CD4-positive, alpha-beta memory T cell (primary cell): ENCODE measurements at places on chromosomes 2 and 18. TPM values are rescaled to one million over a fixed set of nuclear protein-coding genes. Genes with fewer than 3 reads are reported as not detected.
A peak's percentile ranks its signal among the peaks of the same experiment; 100 is the strongest.

DNA sequence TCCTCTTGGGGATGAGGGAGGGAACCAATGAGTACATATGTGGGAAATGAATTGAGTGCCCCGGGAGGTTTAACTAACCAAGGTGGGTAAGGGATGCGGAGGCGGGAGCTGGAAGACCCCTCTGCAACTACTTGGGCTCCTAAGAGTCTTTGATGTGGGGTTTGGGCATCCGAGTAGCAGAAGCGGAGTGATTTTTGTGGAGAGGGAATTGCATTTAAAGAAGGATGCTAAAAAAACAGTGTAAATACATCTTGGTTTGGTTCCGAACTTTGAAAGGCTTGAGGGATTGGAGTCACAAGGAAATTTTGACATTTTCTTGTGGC lies 215.7 kb downstream of the MCFD2 start:
- DNase-seq, result no peak

Gene SULT1C4
- total RNA-seq, result not detected

DNA sequence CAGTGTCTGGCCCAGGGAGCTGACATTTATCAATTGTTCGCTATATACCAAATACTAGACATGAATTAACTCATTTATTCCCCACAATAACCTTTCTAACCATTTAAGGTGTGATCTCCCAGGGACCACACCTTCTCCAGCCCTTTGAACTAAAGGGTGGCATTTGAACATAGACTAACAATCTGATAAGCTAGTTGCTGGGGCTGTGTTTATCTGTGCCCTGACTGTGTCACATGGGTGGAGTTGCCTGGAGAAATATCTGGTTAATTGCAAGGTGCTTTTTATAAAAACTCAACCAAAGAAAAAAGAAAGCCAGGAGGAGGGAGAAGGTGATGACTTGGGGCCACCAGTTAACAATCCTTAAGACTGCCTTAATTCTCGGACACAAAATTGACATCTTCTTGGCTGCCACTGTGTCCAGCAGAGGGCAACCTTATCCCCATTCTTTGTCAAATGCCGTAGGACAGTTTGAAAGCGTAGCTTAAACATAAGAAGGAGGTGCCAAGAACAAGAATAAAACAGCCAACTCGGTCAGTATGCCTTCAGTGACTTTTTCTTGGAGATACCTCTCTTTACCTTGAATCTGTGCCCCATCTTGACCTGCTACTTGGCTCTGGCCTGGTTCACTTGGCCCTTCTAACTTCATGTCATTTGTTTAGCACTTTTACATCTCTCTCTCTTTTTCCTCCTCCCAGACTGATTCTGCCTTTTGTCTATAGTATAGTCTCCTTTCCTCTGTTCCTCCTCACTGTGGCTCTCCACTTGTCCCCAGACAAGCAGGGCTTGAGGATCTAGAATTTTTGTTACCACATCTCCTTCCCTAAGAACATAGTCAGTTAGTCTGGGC lies 183.4 kb downstream of the MYO3B start:
- peak; percentile 44 for DNase-seq

Gene SPATA3
- total RNA-seq, result not detected

Gene FLACC1
- total RNA-seq, result 10.0 TPM

DNA sequence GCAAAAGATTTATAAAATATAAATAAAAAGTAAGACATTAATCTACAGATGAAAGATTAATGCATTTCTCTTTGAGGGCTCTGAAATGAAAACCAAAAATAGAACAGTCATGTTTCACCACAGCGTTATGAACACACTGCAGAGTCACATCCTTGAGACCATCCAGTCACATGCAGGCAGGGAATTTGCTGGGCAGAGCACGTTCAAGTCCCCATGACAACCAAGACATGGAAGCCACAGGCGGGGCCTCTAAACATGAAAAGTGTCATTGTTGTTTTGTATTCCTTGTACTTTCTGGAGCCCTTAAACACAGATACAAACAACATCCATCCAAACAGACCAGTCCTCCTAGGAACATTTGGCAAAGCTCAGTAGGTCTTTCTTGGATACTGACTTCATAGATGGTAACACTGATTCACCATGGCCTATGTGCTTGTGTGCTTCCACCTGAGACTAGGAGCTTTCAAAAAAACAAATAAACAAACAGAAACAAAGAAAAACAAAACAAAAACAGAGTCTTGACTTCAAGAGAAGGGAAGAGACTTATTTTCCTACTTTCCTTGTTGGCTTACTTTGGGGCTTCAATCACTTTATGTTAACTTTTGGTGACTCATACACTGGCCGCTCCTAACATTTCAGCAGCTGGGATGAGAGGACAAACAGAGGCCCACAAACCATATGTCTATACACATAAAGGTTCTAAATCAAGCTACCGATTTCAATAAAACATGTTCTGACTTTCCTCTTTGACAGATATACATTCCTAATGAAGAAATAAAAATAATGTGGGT lies 99.5 kb upstream of the CCDC85A start:
- DNase-seq, result no peak

- no peak for DNase-seq
Measured at GRCh38 chr2:54669677-54670484, 53.6 kb upstream of the EML6 start.

DNA sequence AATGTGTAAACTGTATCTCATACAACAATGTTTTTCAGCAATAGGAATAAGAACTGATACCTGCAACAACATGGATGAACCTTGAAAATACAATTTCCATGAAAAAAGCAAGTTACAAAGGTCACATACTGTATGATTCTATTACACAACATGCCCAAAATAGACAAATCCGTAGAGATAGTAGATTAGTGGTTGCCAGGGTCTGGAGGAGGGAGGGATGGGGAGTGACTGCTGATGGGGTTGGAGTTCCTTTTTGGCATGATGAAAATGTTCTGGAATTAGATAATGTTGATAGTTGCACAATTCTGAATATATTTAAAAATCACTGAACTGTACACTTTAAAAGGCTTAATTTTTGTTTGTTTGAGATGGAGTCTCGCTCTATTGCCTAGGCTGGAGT lies 33.8 kb downstream of the UBXN4 start:
- no peak for DNase-seq

- no peak for DNase-seq
Measured at GRCh38 chr2:112591413-112591812, 7.0 kb downstream of the CHCHD5 start.

Gene QPCT
- 1.4 TPM for total RNA-seq

GRCh38 chr2:168679741-168680310 lies 122.6 kb upstream of the NOSTRIN start:
- no peak for DNase-seq

- no peak for DNase-seq
Measured at GRCh38 chr2:230749111-230749510, 36.5 kb downstream of the CAB39 start.

GRCh38 chr2:237696461-237696860 lies 69.1 kb downstream of the LRRFIP1 start:
- peak; percentile 66 for DNase-seq

DNA sequence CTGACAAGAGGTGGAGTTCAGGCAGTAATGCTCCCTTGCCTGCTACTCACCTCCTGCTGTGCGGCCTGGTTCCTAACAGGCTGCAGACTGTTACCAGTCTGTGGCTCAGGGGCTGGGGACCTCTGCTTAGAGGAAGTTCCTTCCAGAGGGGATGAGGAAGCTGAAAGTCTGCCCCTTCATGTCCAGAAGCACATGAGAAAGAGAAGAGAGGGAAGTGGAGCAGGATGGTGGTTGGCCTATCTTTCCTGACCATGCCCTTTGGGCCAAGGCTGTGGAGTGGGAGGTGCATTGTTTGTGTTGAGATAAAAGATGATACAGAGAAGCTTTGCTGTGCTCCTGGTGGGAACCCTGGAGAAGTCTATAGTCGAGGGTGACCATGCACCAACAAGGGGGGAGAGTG lies 112.5 kb downstream of the LPIN1 start:
- DNase-seq, result no peak

Gene ANKRD30B
- total RNA-seq, result not detected

GRCh38 chr2:189408294-189408693 lies 33.0 kb upstream of the WDR75 start:
- DNase-seq, result no peak

GRCh38 chr2:229520691-229521096 lies 193.7 kb downstream of the DNER start:
- no peak for DNase-seq

GRCh38 chr2:68091439-68092034 lies 28.7 kb upstream of the C1D start:
- no peak for DNase-seq

- DNase-seq, result no peak
Measured at GRCh38 chr2:219626540-219626939, 890 bp upstream of the SLC4A3 start.
